ENCODE measurements at places on chromosomes 1 and 21. TPM values are rescaled to one million over a fixed set of nuclear protein-coding genes. Genes with fewer than 3 reads are reported as not detected.

The GPR25 gene
- not detected for total RNA-seq

The SPATC1L gene
- total RNA-seq: 0.31 TPM

The CR1L gene
- total RNA-seq: not detected

The GJA9 gene
- total RNA-seq: not detected

The VHLL gene
- total RNA-seq: not detected

The SPRR2E gene
- total RNA-seq: not detected

The IL10 gene
- not detected for total RNA-seq

The RCAN1 gene
- total RNA-seq: 52.2 TPM

The FMO3 gene
- 0.35 TPM for total RNA-seq

- peak; percentile 89 for DNase-seq
Observed at GRCh38 chr1:204398197-204399125, 13.2 kb downstream of the PPP1R15B start.

GRCh38 chr1:64679177-64679576 is 65.7 kb upstream of the RAVER2 start:
- no peak for DNase-seq

DNA sequence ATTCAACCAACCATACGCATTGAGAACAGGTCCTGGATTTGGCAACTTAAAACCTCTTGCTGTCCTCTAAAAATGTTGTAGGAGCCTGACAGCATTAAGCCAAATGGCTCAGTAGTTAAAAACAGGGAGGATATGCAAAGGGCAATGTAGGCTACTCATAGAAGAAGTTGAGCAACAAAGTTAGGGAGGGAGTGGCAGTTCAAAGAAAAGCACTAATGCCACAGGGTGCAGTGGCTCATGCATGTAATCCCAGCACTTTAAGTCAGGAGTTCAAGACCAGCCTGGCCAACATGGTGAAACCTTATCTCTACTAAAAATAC is 92.9 kb upstream of the ERG start:
- no peak for DNase-seq

- no peak for DNase-seq
Observed at GRCh38 chr1:86191958-86192357, 35.4 kb upstream of the COL24A1 start.

DNA sequence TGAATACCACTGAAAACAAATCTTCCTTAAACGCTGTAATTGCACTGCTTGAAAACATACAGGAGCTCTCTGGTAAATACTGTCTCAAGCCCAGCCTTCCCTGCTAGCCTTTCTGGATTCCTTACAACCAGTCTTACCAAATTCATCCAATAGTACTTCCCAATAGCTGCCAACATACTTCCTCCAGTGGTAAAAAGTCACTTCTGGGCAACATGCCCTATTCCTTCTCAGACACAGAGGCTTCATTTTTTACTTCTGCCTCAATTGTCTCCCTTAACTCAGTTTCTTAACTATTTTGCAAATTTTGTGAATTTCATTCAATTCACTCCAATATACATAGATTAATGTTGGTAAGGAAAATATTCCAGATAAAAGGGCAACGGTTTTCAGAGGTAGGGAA is 166.3 kb downstream of the TBX15 start:
- peak; percentile 16 for DNase-seq

GRCh38 chr21:44436958-44437357 is 18.4 kb upstream of the LRRC3 start:
- DNase-seq: no peak

DNA sequence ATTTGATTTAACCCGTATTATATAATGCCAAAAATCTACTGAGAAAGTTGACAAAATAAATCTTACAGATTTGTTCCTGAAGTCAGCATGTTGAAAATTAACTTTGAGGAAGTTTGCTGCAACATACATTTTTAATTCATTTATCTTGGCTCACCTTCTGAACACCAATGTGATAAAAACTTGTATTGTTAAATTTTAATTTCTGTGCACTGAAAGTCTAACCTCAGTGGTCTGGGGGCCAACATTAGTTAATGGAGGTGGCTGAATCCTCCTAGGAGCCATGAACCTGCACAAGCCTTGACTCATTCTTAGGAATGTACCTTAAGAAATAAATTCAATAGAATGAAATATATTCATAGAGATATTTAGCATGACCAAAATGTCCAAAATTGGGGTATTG is 95.3 kb downstream of the ADSS2 start:
- DNase-seq: no peak

- no peak for DNase-seq
Observed at GRCh38 chr1:59877108-59877682, 49.4 kb downstream of the CYP2J2 start.

DNA sequence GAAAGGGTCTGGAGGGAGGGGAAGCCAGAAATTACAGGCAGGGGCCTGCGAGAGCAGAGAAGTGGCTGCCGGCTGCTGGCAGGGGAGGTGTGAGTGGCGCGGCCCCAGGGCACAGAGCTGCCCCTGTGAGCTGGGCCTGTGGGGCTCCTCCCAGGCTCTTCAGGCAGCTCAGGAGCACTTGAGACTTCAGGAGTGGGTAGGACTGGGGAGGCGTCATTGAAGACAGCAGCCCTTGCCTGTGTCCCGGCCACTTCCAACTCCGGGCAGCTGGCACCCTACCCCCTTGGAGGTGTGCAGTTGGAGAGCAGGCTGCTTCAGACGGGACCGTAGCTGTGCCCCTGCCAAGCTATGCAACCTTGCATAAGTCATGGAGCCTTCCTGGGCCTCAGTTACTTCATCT is 87.5 kb upstream of the ACTL8 start:
- DNase-seq: no peak

All from H4 (cell line).